ENCODE measurements at places on chromosomes 2 and 18. TPM values are rescaled to one million over a fixed set of nuclear protein-coding genes. Genes with fewer than 3 reads are reported as not detected.

DNA sequence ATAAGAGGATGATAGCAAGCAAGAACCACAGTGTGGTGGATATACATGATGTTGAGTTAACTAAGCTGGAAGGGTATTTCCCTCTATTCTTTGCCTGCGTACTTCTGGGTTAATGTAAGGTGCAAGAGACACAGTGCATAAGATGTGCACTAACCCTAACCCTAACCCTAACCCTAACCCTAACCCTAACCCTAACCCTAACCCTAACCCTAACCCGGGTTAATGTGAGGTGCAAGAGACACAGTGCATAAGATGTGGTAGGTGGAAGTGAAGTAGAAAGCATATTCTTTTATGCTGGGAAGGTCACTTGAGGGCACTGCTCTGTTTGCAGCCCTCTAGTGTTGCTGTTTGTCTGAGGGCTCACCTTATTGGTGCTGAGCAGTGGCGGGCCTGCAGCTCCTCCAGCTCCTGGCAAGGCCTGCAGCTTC lies 181.5 kb upstream of the ITGA4 start:
- no peak for DNase-seq

- DNase-seq, result peak; percentile 18
Measured at GRCh38 chr2:242031481-242032019, 162.0 kb downstream of the RTP5 start.

DNA sequence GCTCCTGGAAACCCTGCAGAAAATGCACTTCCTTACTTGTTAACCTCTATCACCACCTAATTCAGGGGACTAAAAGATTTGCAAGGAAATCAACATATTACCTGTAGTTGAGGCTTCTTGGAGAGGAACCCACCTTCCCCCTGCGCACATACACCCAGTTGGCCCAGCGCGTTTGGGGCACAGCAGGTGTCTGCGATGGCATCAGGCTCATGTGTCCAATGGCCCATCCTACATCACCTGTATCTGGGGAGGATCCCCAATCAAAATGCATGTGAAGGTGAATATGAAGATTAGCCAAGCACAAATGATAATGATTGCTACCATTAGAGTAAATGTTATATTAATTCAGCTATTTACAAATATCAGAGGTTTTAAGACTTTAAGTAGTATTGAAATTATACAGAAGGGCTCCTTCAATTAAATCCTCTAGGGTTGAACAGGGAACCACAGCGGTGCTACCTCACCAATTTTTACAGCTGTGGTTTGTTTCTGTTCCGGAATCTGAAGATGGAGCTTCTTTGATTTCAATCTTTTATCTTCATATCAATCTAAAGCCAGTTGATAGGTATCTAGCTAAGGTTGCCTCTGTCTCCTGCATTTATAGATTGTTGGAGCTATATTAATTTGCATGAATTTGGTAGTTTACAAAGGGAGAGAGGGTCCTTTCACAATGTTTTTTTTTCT lies 486.0 kb downstream of the RNF144A start:
- no peak for DNase-seq

DNA sequence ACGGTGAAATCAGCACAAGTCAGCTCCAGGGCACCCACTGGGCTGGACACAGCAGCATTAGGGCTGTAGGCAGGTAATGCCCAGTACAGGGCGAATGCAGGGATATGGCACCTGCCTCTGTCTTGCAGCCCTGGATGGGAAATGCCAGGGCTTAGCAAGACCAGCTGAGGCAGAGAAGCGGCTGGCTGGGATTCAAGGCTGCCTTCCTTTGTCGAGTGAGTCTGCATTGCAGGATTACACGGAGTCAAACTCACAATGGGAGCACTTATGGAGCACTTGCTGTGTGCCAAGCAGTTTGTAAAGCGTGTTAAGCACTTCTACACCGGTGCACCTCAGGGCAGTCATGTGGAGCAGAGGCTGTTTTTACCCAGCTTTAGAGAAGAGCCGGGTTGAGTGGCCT lies 87.3 kb upstream of the HDAC4 start:
- DNase-seq, result no peak

GRCh38 chr2:240930096-240930630 lies 24.0 kb downstream of the CROCC2 start:
- DNase-seq, result no peak

DNA sequence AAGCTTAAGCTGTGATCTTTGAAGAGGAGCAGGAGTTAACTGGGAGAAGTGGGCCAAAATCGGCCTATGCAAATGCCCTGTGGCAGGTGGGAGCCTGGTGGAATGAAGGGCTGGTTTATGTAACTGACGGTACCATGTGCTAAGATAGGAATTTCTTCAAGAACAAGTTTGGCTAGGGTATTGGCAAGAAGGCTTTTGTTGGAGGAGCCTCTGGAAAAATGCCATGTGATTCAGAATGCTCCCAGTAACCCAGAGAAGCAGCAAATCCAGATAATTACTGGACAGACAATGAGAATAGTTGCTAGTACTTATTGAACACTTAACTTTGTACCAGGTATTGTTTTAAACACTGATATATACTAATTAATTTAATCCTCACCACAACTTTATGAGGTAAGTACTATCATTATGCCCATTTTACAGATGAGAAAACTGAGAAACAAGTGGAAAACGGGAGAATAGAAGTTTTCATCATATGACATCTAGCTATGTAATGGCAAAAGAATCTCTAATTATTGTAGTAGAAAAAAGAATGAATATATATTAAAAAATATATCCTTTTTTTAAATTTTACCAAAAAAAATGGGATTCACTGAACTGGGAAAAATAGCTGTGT lies 9.1 kb upstream of the FAM124B start:
- peak; percentile 29 for DNase-seq

- peak; percentile 50 for DNase-seq
Measured at GRCh38 chr18:45962461-45962860, 4.7 kb downstream of the EPG5 start.

- DNase-seq, result no peak
Measured at GRCh38 chr2:191746346-191747169, 68.6 kb downstream of the NABP1 start.

DNA sequence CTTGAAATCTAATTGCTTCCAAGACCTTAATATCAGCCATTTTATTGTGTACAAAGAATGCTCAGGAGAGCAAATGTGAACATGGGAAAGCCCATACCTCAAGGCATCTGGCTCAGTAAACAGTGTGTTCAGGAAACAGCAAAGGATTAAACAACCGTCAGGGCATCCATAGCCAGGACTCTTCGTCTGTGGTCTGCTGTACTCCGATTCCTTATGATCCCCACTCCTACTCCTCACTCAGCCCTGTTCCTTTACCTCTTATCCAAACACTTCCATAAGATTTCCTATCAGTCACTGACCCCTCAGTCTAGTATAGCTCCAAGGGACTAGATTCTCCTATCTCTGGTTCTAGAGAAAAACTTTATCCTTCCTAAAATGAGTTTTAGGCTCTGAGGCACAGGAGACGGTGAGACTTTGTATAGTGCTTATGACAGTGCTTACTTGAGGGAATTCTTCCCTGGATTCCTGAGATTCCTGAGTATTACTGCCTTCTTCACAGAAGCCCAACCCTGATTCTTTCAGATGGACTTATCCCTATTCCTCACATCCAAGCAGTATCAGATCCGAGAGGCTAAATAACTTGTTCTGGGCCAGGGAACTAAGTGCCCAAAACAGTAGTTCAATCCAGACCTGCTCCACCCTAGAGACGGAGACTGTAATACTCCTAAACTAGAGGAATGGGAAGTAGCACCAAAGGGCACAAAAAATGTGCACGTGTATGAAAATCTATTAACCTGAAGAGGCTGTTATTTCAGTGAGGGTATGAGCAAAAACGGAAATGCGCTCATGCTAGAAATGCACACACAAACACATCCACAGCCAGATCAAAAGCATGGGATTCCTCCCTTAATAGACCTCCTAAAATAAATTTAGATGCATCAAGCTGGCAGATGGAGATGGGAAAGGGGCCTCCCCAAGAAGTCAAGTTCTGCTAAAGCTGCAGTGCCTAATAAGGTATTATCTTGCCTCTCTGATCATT lies 42.1 kb upstream of the SIGLEC15 start:
- peak; percentile 55 for DNase-seq

DNA sequence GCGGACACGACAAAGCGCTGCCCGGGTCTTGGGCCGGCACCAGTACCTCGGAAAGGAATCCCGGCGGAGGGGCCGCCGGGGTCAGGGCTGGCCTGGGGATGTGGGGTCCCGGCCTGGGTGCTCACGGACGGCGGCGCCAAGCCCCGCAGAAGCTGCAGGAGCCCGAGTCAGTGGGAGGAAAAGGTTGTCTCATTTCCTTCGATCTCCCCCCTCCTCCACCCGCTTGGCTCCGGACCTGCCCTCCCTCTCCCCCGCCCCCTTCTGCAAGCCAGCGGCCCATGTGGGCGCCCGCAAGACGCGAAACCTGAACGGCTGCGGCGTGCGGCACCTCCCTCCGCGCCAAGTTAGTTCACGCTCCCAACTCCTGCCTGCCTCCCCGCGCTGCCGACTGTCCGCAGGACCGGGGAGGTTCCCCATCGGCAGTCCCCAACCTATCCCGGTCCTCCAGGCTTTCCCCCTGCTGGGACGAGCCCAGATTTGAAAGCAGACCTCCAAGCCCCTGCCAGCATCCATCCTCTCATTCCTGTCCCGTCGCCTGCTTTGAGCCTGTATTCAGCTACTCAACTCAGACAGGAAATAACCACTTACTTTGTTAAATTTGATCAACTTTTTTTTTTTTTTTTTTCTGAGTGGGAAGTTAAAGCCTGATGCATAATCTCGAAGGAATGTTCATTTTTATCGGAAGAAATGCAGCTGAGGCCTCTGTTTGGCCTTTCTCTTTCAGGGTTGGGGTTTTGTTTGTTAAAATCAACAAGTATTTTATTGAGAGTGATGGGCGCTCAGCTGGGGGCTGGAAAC lies at the start of gene EVA1A:
TSS of gene EVA1A (minus strand) at position 172 of the 798 bp plus-strand sequence. CDS start 42,799 bp downstream, outside the sequence.
- no peak for DNase-seq

DNA sequence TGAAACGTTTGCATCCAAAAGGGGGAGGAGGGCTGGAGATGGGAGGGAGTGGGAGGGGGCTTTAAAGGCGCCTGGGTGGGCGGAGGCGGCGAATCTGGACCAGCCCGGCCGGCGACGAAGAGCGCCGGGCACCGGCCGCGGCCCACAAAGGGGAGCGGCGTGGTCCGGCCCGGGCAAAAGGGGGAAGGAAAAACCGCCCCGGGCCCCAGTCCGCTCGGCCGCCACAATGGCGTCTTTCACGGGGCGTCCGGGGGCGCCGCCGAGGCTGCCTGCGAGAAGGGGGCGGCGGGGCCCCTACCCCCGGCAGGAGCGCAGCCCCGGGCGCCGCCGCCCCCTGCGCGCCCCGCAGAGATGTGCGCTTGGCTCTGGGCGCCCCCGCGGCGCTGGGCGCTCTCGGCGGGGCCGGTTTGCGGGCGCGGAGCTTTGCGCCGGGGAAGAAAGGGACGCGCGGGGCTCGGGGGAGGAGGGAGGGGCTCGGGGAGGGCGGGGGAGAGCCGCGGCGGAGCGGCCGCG lies 108.1 kb upstream of the KCTD1 start:
- DNase-seq, result no peak

DNA sequence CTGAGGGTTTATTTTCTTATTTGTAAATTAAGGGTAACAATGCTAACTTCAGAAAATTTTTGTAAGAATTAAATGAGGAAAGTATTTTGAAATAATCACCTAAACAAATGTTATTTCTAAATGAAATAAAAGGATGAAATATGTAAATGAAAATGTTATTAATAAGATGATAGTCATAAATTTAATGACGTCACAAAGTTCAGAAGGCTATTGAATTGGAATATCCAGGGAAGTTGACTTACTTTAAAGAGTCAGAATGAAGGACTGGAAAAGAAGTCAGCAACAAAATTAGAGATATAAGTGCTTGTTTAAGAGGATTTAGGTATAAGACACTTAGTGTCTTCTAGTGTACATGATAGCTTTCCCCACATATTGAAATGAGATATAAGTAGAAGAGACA lies 732.6 kb upstream of the CDH7 start:
- no peak for DNase-seq

DNA sequence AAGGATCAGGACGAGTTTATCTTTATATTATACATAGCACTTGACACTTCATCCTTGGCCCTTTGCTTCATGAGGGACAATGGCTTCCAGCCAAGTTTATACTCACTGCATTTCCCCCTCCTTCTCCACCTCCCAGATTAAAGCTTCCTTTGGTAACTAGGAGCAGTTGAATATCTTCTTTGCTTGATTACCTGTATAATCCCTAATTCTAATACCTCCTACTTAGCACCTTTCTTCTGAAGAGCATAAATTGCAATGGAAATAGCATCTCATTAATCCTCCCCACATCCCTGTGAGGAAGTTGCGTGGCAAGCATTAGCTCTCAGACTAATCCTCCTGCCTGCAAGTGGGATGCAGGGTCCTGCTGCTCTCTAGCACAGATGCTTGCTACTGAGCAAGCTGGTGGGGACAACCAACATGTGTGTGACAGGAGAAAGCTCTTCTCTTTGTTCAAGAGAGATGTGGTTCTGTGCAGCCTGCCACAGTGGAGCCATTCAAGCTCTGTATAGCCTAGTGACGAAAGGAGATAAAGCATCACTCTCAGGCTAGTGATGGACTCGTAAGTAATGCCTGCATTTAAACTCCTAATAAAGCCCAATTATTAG lies 19.1 kb downstream of the KLHL14 start:
- no peak for DNase-seq

DNA sequence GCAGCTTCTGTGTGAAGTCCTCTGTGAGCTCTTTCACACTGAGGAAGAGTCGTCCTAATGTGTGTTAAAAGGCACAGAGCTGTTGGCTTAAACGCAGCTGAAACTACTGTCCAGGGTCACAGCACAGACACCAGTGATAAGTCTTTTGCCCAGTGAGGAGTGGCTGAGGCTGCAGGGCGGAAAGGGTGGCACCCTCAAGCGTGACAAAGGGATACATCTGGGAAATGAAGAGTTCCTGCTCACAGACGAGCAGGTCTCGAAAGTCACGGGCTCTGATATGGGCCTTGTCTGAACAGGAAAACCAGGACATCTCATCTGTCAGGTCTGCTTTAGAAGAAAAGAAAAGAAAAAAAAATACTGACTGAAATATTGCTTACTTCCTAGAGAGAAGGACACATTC lies 36.5 kb downstream of the TGIF1 start:
- DNase-seq, result no peak

GRCh38 chr2:1002350-1002749 lies 51.7 kb downstream of the SNTG2 start:
- no peak for DNase-seq

GRCh38 chr2:26687328-26687727 lies 5.2 kb upstream of the KCNK3 start:
- DNase-seq, result no peak

GRCh38 chr2:237866101-237866621 lies 6.7 kb downstream of the RAMP1 start:
- no peak for DNase-seq

- DNase-seq, result peak; percentile 25
Measured at GRCh38 chr18:38494065-38494464, 928.5 kb upstream of the CELF4 start.

GRCh38 chr2:12119841-12120240 lies 373.4 kb downstream of the LPIN1 start:
- peak; percentile 34 for DNase-seq

- no peak for DNase-seq
Measured at GRCh38 chr2:206260188-206261012, 14.1 kb upstream of the ZDBF2 start.

The PTMA gene
- 1,879 TPM for total RNA-seq

The CCBE1 gene
- 39.0 TPM for total RNA-seq

The EDAR gene
- total RNA-seq, result 0.03 TPM

The SPP2 gene
- not detected for total RNA-seq

The ARHGAP25 gene
- 19.6 TPM for total RNA-seq

Data from foreskin keratinocyte (primary cell).